ENCODE measurements at places on chromosomes 6 and 20.
A peak's percentile ranks its signal among the peaks of the same experiment; 100 is the strongest.

DNA sequence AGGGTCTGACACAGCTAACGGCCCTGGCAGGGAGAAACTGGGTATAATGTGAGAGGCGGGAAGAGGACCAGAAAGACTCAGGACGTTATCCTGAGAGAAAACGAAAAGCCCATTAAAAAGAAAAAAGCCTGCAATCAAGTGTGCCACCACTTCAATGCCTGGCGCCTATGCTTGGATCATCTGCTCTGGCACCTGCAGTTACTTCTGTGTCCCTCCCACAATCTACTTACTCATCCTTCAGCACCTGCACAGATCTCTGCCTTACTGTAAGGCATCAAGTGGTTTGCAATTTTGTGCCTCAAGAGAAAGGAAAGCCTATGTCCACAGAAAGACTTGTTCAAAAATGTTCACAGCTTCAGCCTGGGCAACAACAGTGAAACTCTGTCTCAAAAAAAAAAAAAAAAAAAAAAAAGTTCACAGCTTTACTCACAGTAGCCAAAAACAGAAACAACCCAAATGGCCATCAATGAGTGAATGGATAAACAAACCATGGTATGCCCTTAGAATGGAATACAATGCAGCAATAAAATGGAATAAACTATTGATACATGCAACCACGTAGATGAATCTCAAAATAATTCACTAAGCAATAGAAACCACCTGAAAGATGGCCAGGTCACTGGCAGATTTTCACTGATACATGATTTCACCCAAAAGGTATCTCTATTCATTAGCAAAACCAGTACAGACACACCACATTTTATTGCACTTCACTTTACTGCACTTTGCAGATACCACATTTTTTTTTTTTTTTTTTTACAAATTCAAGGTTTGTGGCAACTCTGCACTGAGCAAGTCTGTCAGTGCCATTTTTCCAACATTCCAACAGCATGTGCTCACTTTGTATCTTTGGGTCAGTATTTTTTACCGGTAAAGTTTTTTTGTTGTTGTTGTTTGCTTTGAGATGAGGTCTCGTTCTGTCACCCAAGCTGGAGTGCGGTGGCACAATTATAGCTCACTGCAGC lies 48.6 kb downstream of the ABHD12 start:
- no peak for DNase-seq

- no peak for DNase-seq
Measured at GRCh38 chr6:61833176-61833755, 452.8 kb downstream of the KHDRBS2 start.

DNA sequence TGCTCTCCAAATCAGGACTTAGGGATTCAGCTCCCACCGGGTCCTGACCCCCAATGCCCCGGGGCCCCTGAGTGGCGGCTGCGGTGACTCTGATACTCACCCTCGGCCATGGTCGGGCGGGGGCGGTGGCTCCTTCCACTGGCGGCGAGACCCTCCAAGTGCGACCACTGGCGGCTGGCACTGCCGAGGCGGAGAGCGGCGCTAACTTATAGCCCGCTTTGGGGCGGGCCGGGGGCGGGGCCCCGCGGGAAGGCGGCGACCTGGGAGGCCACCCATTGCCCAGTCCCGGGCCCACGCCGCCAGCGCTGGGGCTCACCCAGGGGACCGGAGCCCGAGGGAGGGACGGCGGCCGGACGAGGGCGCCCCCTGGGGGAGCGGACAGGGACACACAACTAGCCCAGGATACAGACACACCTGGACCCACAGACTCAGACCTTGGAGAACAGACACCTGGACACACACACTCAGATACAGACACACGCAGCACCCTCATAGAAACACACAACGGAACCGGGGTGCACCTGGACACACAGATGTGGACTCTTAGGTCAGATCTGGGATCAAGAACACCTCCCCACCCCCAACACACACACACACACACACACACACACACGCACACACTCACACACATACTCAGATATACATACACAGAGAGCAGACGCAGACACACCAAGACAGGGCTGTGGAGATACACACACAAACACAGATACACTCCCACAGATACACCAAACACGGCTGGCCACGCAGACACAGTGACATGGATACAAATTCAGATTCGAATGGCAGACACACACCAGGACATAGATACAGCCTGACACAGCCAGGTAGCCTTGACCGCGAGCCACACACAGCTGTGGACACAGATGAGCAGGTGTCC lies at the start of gene TGM2:
Gene TGM2, minus strand, starts transcription at position 182 of the 877 bp plus-strand sequence. Its CDS starts 72 bp downstream, at position 110.
- peak; percentile 68 for DNase-seq

- no peak for DNase-seq
Measured at GRCh38 chr20:32527447-32528055, 57.6 kb downstream of the NOL4L start.

GRCh38 chr6:88722686-88723085 lies 240.7 kb downstream of the RNGTT start:
- no peak for DNase-seq

DNA sequence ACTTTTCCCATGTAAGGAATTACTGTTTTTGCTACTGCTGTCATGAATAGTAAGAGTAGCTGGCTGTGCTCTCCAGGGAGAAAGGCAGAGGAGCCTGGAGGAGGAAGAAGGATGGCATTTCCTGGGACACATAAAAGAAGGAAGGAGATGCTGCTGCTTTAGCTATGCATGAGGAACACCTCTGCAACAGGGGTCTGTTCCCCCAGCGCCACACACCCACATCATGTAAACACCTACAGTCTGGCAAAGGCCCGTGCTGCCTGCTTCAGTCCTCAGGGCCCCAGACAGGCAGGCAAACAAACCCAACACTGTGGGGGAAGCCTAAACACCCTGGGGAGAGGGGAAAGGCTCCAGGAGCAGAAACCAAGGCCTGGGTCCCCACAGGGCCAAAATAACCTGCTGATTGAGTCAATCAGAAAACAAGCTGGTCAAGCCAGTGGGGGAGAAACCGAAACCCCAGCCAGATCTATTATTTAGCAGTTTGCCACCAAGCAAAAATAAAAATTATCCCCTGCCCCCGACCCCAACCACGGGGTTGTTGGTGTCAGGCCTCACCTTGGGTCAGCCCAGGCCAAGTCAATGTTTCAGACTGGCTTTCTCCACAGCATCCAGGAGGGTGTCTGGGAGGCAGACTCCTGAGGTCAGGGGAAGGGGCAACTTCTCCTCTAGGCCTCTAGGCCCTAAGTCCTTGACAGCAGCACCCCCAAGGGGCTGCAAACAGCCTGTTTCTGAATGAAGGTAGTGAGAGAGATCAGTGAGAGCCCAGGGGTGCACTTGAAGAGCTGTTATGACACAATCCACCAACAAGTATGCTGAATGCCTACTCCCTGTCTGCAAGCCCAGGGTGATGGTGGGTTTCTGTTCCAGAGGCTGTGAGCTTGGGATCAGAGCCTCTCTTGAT lies 34.6 kb upstream of the SCUBE3 start:
- no peak for DNase-seq

DNA sequence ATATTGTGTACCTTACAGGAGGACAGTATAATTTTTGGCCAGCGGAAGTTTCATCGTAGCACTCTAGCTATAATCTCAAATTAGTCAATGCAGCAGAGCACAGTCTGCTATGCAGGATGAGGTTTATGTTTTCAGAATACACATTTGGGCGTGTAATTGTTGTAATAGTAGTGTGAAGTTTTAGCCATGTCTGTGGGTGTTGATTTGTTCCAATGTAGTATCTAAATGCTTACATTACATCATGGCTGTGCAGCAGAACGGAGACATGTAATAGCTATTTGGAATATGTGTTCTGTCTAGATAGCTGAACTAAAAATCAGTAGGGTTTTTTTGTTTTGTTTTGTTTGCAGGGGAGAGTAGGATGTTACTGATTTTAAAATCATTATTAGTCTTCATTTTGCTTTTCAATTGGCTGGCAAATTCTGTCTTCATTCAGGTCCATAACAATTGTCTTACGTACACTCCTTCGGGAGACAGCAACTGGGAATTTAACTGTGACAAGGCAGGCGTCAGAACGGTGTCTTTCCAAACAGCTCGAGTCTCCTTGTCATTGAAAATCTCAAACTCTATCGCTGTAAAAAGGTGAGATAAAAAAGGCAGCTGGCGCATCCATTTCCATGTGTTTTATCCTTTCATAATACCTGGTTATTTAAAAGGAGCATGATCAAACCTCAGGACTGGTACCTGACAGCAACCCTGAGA lies 65.1 kb upstream of the CDH4 start:
- no peak for DNase-seq

GRCh38 chr6:123118811-123119210 lies 122.8 kb downstream of the CLVS2 start:
- no peak for DNase-seq

- no peak for DNase-seq
Measured at GRCh38 chr6:4687989-4688947, 87.9 kb upstream of the CDYL start.

Measured in stimulated activated CD8-positive, alpha-beta memory T cell treated with anti-CD3 and anti-CD28 coated beads, Interleukin-4, amount 100 ng/mL, for 48 hours (primary cell).